ENCODE measurements at places on chromosomes 13 and 19.

- DNase-seq, result no peak
- H3K36me3 ChIP-seq, result no peaks in the 10 kb centered on the region
- peaks cover 6% of the 10 kb centered on the region for H3K4me1 ChIP-seq
- no peaks in the 10 kb centered on the region for H3K27me3 ChIP-seq
- H3K4me3 ChIP-seq, result no peak overlapping the region
- H3K27ac ChIP-seq, result no peak overlapping the region
Measured at GRCh38 chr19:45815481-45816216, 541 bp upstream of the RSPH6A start.

GRCh38 chr13:109281903-109282635 is 504.3 kb downstream of the IRS2 start:
- H3K36me3 ChIP-seq, result no peaks in the 10 kb centered on the region
- H3K4me1 ChIP-seq, result no peaks in the 10 kb centered on the region
- H3K4me3 ChIP-seq, result no peak overlapping the region
- no peak overlapping the region for H3K27ac ChIP-seq

DNA sequence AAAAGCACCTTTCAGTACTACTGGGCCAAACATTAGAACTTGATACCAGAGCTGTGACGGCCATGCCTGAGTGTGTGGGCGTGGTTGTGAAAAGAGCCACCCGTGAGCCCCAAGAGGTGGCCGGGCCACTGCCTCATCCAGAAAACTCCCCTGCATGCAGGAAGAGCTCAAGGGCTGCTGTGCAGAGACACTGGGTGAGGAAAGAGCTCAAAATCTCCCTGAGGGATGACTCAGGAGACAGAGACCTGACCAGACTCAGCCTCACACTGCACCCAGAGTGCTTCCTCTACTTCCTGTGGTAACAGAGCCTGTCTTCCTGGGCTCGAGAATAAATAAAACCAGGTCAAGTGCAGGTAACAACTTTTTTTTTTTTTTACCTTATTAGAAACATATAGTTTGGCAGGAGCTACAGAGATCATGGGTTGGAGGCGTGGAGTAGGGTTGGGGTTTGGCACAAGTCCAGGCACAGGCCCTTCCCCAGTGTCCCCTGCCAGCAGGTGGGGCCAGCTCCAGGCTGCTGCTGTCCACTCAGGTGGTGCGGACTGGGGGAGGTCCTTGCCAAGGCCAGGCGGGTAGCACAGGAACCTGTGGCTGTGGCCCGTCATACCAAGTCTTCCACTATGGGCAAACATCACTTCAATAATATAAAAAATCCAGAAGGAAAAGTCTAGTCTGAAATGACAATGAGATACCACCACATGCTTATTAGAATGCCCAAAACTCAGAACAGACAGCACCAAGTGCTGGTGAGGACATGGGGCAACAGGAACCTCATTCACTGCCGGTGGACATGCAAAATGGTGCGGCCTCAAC is 25.5 kb downstream of the ELL start:
- peaks cover 76% of the 10 kb centered on the region for H3K4me1 ChIP-seq
- peak; percentile 88 for DNase-seq

GRCh38 chr13:75806117-75806516 is 170.0 kb downstream of the LMO7 start:
- peak; percentile 17 for DNase-seq
- no peak overlapping the region for H3K27ac ChIP-seq
- H3K4me1 ChIP-seq, result peaks cover 14% of the 10 kb centered on the region
- H3K4me3 ChIP-seq, result no peak overlapping the region

GRCh38 chr13:74784959-74785358 is 650.8 kb upstream of the KLF12 start:
- H3K27ac ChIP-seq, result no peak overlapping the region
- no peaks in the 10 kb centered on the region for H3K27me3 ChIP-seq
- no peak overlapping the region for H3K4me3 ChIP-seq
- no peaks in the 10 kb centered on the region for H3K36me3 ChIP-seq
- no peaks in the 10 kb centered on the region for H3K4me1 ChIP-seq

DNA sequence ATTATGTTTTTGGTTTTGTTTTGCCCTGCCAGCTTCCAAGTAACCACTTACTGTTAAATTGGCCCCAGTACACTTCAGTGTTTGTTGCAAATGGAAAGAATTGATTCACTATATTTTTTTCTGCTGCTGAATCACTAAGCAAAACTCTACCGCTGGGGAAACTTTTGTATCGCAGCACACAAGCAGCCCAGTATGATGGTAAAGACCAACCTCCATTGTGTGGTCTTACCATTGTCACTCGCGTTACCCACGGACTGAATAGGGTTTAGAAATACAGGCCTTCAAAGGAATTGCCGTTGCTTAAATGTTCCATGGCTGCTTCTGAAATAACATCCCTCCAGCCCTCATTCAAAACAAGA is 7.9 kb downstream of the SPATA13 start:
- H3K4me3 ChIP-seq, result no peak overlapping the region
- H3K36me3 ChIP-seq, result no peaks in the 10 kb centered on the region
- H3K4me1 ChIP-seq, result peaks cover 98% of the 10 kb centered on the region
- H3K27me3 ChIP-seq, result no peaks in the 10 kb centered on the region
- H3K27ac ChIP-seq, result peak overlapping the region; percentile 98

Measured in body of pancreas (tissue), 4 donors.